HepG2 (cell line): ENCODE measurements at places on chromosomes 13 and 19.

DNA sequence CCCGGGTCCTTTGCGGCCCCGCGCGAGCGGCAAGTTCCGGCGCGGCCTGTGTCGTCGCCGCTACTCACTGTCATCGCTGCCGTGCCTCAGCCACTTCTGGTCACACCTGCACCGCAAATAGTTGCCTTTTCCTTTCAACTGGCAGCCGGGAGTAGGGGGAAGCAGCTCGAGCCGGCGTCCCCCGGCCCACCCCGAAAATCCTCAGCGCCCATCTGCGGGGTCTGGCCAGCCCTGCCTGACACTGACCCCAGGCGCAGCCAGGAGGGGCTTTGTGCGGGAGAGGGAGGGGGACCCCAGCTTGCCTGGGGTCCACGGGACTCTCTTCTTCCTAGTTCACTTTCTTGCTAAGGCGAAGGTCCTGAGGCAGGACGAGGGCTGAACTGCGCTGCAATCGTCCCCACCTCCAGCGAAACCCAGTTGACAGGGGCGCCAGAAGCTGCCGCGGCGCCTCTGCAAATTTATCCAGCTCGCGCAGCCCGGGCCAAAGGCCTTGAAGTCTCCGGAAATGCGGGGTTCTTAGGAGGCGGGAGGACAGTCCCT lies 1.7 kb downstream of the PDX1 start:
- DNase-seq: no peak

- no peak for DNase-seq
These were observed 8.1 kb upstream of the TNFSF14 start for GRCh38 chr19:6677883-6678689.

DNA sequence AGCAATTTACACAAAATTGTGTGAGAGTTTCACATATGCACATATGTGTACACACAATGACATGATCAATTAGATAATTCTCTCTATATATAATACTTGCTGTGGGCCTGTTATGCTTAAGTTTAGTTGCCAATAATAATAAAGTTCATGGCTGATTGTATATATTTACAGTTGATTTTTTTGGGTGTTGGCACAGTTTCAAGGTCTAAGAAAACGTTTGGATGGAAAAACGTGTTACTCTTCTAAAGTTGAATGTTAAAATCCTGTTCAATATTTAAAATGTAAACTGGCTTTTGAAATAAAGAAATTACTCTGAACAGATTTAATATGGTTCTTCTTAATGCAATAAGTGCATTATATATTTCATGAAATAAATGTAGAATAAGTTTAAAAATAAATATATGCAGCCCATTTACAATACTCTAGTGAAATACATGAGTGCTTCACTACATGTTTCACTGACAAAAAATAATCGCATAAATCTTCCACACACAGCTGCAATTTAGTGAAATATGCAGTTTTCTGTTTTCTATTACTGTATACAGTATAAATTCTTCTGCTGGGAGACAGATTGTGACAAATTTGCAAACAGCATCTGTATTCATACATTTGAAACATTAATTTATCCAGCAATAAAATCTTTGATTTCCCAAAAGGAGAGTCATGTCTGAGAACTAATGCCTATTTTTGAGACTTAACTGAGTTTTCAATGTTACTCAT lies 586.9 kb upstream of the KLHL1 start:
- no peak for DNase-seq

DNA sequence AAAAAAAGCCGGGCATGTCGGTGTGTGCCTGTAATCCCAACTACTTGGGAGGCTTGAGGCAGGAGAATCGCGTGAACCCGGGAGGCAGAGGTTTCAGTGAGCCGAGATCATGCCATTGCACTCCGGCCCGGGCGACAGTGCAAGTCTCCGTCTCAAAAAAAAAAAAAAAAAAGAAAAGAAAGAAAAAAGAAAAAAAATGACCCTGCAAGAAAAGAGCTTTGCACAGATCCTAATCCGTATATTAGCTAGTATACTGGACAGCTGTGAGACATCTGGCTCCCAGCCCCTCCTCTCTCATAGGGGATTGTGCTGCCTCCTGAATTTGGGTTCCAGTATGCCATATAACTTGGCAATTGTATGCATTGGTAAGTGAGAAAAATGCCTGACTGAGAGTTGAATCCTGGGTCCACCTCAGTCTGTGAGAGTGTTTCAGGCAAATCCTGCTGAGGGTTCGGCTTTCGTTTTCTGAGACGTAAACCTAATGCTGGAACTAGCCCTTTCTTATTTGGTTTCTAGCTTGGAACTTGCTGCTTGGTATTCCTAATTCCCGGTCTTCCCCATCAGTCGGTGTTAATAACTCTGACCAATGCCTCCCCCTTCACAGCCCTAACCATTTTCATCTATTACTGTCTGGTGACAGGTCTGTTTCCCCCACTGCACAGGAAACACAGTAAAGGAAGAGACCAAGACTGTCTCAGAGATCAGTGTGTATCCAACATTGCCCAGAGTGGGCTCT lies 1.3 kb upstream of the AKT2 start:
- DNase-seq: no peak

DNA sequence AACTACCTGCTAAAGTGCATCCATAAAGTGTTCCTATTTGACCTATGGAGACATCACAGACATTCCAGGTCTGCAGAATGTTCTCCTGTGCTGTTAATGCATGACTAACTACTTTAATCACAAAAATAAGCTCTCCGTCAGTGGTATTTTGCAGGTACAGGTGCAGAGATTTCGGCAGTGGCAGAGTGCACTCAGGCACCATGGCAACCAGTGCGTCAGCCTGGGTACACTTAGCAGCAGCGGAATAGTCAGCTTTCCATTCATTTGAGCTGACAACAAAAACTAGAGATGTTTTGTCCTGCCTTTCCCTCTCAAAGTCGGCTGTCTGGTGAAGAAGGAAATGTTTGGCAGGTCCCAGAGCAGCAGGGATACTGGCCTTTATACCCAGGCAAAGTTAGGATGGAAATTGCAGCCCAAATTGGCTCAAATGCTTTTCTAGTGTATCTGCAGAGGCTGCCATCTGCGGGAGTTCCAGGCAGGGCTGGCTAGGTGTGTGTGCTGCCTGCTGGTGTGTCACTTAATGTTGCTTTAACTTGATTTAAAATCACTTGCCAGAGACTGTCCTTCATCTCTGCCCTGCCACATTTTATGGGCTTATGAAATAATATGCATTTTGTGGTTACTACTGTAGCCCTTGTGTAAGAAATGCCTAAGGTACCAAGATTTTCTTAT lies 195.8 kb downstream of the RAP2A start:
- no peak for DNase-seq

- no peak for DNase-seq
These were observed 44.4 kb downstream of the COMP start for GRCh38 chr19:18746401-18747325.
